ENCODE measurements at places on chromosomes 7 and 10.

DNA sequence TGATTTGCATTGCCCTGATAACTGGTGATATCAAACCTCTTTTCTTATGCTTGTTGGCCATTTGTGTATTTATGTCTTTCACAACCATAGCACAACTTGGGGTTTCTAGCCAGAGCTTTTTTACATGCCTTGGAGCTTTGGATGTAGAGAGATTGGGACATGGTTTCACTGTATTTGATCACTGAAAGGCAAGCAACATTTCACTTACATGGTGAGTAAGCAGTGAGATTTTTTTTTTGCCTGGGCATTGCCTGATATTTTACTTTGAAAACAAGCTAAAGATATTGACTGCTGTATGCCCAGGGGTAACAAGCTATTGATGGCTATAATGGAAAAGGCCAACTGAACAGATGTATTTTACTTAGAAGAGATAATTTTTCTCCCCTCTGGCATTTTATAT is 259.0 kb downstream of the PHTF2 start:
- DNase-seq, result no peak

DNA sequence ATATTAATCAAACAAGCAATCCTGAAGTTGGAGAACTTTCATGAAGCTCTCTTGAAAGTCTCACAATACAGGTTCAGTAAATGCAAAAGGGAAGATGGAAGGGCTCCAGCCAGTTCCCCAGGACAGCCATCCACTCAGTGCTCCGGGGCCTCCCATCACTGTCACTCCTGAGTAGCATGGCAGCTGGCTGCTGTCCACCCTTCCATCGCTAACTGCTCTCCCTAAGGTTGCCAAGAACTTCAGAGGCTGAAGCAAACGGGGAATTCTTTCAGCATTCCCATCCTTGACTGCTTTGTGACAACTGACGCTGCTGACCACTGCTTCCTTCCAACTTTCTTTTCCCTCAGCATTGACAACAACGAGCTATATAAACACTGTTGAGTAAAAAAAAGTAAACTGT is 69.1 kb downstream of the VPS41 start:
- DNase-seq, result no peak

- no peak for DNase-seq
Observed at GRCh38 chr10:78148961-78149612, 115.4 kb downstream of the RPS24 start.

DNA sequence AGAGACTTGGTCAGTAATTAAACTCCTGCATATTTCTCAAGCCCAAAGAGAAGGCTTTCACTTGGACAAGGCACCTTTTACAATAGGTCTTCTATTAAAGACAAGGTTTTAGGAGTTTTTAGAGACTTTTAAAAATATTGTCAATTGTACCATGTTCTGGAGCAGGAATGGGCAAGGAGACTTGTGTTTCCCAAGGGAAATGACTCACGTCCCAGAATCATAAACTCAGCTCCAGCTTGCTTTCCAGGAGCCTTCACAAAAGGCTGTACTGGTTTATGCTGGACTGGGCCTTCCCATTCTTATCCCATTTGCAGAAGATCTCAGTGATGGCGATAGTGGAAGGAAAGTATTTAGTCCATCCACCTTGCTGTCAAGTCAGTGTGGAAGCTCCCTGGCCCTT is 7.8 kb upstream of the GLI3 start:
- DNase-seq, result no peak

DNA sequence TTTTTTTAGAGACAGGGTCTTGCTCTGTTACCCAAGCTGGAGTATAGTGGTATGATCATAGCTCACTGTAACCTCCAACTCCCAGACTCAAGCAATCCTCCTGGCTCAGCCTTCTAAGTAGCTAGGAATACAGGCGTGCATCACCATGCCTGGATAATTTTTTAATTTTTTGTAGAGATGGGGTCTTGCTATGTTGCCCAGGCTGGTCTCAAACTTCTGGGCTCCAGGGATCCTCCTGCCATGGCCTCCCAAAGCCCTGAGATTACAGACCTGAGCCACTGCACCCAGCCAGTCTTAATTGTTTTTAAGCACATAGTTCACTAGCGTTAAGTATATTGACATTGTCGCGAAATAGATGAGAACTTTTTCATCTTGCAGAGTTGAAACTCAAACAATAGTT is 2.0 kb downstream of the SUPV3L1 start:
- DNase-seq, result no peak

GRCh38 chr7:1225441-1226185 is 7.1 kb upstream of the UNCX start:
- peak; percentile 1 for DNase-seq

DNA sequence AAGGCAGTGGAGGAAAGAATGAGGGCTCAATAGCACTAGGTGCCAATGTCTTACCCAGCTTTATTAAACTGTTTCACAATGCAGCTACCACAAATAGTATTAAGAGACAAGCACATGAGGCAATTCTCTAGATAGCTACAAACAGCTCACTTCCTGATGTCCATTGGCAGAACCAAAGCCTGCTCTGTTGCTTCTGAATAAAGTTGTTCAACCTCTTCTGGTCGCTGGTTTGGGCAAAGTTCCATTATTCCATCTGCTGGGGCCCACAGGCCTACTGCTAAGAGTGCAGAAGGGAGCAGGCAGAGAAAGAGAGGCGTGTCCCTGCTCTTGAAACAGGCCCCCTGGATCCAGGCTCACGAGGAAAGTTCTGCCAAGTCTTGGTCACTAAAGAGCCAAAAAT is 173.9 kb downstream of the ZNF438 start:
- DNase-seq, result peak; percentile 6

DNA sequence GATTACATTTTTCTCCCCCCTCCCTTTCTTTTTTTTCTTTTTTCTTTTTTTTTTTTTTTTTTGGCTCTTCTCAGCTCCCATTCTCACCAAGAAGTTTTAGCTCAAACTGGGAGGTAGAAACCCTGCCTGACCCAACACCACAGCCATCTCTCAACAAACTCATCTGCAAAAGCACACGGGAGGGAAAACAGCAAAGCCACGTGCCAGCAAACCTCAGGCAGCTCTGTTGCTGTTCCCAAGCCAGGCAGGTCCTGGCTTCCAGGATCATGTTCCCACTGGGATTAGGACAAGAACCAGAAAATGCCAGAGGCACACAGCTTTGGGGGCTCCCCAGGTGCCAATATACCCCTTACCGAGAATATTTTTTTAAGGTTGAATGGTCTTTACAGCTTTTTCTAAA is 56.7 kb downstream of the ITIH5 start:
- DNase-seq, result no peak

DNA sequence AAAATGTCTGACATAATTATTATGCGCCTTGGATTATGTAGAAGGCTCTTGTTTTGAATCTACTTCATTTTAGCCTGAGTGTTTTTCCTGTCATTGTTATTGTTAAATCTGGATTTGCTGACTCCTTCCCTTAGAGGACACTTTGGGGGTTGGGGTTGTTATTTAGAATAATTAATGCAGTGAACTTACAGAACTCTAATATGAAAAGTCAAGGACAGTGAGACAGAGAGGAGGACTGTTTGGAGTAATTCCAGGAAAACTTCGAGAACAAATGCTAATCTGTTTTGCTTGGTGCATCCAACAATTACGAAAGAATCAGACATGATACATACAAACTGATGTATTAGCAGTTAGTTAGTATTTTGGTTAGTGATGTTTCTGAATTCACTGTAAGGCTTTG is 146.1 kb downstream of the ABCA13 start:
- DNase-seq, result no peak

All from C1 segment of cervical spinal cord (tissue), 14 donors.